Naive thymus-derived CD8-positive, alpha-beta T cell (primary cell): ENCODE measurements at places on chromosomes 3 and 15. TPM values are rescaled to one million over a fixed set of nuclear protein-coding genes. Genes with fewer than 3 reads are reported as not detected.

DNA sequence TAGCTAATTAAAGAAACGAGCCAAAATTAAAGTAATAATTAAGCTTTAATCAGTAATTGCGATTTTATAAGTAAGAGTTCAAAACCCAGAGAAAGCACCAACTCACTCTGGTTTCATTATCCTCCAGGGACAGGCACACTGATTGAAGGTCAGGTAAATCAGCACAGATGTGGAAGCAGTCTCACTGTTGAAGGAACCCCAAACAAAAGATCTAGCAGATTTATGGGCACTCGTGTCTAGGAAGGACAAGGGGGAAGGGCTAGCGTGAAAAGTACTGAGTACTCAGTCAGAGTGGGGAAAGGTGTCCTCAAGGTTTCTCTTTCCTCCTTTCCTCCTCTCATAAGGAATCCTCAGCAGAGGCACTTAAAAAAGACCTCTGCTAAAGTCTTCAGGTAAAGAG, 320.1 kb downstream of the PYDC2 start:
- no peaks in the 10 kb centered on the region for H3K27me3 ChIP-seq
- no peak for DNase-seq
- no peaks in the 10 kb centered on the region for H3K36me3 ChIP-seq
- H3K4me1 ChIP-seq = no peaks in the 10 kb centered on the region

DNA sequence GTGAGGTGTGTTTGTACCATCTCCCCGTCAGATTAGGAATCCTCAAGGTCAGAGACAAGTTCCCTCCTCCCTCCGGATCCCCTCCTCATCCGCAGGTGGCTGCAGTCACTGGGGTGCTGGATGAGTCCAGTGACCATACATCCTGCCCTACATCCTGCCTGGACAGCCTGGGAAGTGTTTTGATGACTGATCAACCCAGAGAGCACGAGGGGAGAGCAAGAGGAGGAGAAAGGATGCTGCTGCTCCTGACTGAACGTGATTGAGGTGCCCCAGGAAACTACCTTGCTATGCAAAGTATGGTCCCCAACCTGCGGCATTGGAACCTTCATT, 65.1 kb downstream of the SLC12A8 start:
- DNase-seq = no peak
- H3K27ac ChIP-seq = no peak overlapping the region
- no peaks in the 10 kb centered on the region for H3K27me3 ChIP-seq
- no peaks in the 10 kb centered on the region for H3K36me3 ChIP-seq
- H3K4me1 ChIP-seq = peaks cover 18% of the 10 kb centered on the region

- no peak for DNase-seq
- peaks cover 8% of the 10 kb centered on the region for H3K4me1 ChIP-seq
- H3K4me3 ChIP-seq = no peak overlapping the region
- H3K36me3 ChIP-seq = no peaks in the 10 kb centered on the region
Measured at GRCh38 chr3:167691366-167691765, 37.6 kb upstream of the WDR49 start.

- H3K36me3 ChIP-seq = no peaks in the 10 kb centered on the region
- H3K4me1 ChIP-seq = peaks cover 2% of the 10 kb centered on the region
Measured at GRCh38 chr3:72990701-72991395, 5.8 kb upstream of the PPP4R2 start.

DNA sequence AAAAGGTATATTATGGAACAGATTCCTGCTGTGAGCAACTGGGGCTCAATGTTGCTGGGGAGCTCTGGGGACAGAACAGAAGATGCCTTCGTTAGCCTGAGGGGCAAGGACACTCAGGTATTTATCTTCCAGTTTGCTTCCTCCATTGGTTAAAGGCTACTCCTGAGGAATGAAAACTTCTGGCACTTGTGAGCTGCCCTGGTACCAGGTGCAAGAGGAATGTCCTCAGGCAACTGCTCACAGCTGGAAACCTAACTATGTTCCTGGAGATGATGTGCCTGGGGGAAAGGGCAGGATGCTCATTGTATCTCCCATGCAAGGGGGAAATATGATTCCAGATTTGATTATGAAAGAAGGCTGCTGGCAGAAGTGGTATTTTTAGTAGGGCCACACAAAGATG, 54.0 kb upstream of the BBX start:
- H3K27me3 ChIP-seq = peaks cover 8% of the 10 kb centered on the region
- DNase-seq = no peak
- H3K27ac ChIP-seq = no peak overlapping the region
- no peak overlapping the region for H3K4me3 ChIP-seq
- no peaks in the 10 kb centered on the region for H3K4me1 ChIP-seq

DNA sequence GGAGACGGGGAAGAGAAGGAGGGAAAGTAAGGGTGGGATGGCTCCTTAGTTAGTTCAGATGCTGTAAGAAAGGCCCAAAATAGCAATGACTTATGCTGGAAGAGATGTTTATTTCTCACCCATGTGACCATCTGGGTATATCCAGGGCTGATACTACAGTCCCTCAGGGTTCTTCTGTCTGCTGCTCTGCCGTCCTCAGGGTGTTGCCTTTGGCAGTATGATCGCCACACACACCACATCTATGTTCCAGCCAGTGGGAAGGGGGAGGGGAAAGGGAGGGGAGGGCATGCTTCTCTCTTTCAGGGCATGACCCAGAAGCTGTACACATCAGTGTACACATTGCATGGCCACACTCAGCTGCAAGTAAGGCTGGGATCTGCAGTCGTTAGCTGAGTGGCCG, 10.2 kb downstream of the CD276 start:
- H3K4me1 ChIP-seq = peaks cover 14% of the 10 kb centered on the region
- no peak overlapping the region for H3K4me3 ChIP-seq
- H3K36me3 ChIP-seq = no peaks in the 10 kb centered on the region
- DNase-seq = no peak
- no peak overlapping the region for H3K27ac ChIP-seq

- no peaks in the 10 kb centered on the region for H3K4me1 ChIP-seq
- H3K27me3 ChIP-seq = peaks cover 10% of the 10 kb centered on the region
- H3K4me3 ChIP-seq = no peak overlapping the region
- no peak overlapping the region for H3K27ac ChIP-seq
Measured at GRCh38 chr15:48096813-48097212, 24.0 kb upstream of the SLC24A5 start.

- no peak overlapping the region for H3K4me3 ChIP-seq
- no peak overlapping the region for H3K27ac ChIP-seq
- H3K4me1 ChIP-seq = no peaks in the 10 kb centered on the region
Measured at GRCh38 chr3:22244761-22245521, 493.9 kb upstream of the ZNF385D start.

GABRA5 gene
- not detected for total RNA-seq
